ENCODE measurements at places on chromosomes 1 and 21.
A peak's percentile ranks its signal among the peaks of the same experiment; 100 is the strongest.

- DNase-seq, result no peak
Observed at GRCh38 chr21:34743831-34744230, 75.0 kb downstream of the CLIC6 start.

GRCh38 chr1:54372978-54373377 lies 33.2 kb downstream of the SSBP3 start:
- DNase-seq, result no peak

- no peak for DNase-seq
Observed at GRCh38 chr21:45588871-45589491, 46.7 kb upstream of the SLC19A1 start.

DNA sequence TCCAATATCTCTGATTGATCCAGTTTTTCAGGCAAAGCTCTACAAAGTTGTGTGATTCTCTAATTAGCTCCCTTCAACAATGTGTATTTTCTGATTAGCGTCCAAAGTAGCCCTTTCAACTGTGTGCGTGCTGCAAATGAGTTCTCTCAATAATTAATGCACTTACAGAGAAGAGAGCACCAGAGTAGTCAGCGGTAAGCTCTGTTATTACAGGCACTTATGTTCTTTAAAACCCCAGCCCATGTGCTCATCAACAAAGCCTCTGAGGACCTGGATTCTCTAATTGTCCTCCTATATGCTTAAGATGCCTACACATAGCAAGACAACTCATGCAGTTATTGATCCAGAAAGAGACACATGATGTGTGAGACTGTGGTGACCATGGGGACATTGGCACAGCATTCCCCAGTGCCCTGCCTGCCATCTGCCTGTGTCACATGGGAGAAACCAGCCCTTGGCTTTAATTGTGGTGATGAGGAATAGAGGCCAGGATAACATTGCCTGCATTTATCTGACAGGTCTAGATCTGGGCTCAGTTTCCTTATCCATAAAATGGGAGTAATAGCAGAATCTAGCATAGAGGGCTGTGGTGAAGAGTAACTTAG lies 151.7 kb downstream of the PCP4 start:
- no peak for DNase-seq

GRCh38 chr1:172753964-172754363 lies 95.1 kb downstream of the FASLG start:
- no peak for DNase-seq

DNA sequence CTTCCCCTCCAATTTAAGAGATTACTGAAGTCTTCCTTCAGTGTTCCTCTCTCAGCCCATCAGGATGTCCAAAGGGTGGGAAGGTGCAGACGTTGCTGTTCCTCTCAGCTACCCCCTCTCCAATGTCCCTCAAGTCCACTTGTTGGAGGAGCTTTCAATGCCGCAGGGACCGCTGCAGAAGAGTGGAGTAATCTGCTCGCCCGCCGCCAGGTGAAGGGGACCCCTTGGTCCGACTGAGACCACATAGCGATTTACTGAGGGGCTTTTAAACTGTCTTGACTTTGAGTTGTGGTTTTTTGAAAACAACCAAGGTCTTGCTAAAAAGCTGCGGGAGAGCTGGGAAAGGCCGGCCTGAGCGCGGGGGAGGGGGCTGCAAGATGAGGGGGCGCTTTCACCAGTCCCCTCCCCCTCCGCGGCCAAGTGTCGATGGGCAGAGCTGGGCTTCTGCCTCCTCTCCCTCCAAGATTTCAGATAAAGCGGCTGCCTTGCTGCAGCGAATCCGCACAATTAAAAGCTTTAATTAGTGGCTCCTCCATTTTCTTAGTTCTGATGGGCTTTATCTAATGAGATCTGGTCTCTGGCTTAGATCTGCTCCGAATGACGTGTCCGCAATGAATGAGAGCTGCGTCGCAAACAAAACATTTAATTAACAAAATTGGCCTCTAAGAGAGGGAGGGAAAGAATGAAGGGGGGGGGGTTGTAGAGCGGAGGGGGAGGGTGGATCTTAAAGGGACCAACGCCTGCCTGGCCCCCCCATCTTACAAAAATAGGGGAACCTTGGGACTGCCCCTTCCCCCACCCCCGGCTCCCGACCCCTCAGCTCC lies 5.9 kb downstream of the LMO4 start:
- no peak for DNase-seq

DNA sequence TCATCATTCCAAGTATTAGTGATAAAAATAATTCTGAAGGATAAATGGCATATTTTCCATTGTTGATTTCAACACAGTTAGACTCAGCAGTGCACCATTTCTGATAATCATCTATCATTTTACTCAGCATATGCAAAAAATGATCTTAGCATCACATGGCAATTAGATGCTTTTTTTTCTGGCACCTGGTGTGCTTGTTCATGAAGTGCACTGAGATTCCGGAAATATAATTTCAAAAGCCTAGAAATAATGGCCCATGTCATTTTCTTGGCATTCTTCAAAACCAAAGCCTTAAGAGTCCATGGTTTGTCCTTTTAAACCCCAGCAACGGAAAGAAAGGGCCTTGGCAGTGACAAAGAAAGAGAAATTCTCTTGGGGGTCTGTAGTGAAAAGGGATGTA lies 278.8 kb downstream of the KIF26B start:
- DNase-seq, result no peak

DNA sequence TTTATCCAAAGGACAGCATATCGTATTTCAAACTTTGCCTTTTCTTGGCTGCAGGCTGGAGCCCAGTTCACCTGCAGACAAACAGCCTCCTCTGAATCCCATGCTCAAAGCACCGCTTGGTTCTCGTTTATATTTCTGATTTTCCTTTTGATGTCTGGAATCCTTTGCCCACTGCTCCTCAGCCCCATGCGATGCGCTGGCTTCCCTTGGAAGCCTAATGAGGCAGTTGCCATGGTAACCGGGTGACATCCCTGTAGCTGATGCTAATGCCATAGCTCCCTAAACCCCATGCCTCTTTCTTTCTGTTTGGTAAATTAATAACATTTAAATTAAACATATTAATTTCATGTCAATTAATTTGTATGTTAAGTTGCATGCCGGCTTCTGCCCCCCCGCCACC lies 327.1 kb downstream of the PRDM2 start:
- peak; percentile 28 for DNase-seq

DNA sequence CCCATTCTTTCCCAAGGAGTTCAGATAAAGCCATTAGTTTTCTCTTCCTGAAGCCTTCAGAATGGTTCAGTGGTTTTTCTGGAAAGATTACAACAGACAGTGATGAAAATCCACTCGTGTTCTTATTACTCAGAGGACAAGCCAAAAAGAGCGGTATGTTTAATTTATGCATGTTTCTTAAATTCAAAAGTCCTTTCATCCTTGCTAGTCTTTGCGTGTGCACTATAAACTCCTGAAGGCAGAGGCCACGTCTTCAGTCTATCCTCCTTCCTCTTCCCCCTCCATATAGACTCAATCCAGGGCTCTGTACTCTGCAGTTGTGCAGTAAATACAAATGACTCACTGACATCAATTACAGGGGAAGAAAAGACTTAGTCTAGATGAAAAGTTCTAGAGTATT lies 409.2 kb upstream of the PLXNA2 start:
- DNase-seq, result no peak

GRCh38 chr1:228180959-228181644 lies 15.5 kb downstream of the IBA57 start:
- no peak for DNase-seq

DNA sequence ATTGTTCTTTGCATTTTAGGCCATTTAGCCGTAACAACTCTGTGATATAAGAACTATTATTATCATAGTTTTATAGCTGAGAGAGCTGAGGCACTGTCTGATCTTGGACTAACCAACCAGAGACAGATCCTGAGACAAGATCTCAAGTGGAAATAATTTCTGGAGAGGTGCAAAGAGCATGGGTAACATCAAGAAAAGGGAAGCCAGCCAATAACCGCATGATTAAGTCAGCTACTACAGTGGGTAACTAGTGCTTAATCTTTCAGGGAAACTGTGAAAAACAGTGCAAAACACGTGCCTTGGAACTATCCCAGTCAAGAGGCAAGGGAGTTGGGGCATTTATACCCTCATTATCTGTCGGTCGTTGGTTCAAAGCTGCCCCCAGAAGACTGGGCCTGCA lies 105.8 kb downstream of the OMA1 start:
- no peak for DNase-seq

DNA sequence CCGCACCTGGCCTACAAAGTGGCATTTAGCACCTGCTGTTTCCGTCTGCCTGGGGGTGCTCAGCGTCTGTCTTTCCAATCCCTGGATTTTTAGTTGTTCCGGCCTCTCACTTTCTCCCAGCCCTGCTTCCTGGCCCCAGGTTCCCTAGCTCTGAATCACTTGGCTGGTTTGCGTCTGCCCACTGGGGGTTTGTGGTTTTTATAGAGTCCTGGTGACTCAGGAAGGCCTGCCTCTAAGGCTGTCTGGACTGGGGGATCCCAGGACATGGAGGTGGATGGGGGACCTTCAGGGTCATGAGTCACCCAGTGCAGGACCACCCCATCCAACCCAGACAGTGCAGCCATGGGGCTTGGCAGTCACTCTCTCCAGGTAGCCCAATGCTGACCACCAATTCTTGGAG lies 53.5 kb downstream of the MRPL37 start:
- DNase-seq, result no peak

DNA sequence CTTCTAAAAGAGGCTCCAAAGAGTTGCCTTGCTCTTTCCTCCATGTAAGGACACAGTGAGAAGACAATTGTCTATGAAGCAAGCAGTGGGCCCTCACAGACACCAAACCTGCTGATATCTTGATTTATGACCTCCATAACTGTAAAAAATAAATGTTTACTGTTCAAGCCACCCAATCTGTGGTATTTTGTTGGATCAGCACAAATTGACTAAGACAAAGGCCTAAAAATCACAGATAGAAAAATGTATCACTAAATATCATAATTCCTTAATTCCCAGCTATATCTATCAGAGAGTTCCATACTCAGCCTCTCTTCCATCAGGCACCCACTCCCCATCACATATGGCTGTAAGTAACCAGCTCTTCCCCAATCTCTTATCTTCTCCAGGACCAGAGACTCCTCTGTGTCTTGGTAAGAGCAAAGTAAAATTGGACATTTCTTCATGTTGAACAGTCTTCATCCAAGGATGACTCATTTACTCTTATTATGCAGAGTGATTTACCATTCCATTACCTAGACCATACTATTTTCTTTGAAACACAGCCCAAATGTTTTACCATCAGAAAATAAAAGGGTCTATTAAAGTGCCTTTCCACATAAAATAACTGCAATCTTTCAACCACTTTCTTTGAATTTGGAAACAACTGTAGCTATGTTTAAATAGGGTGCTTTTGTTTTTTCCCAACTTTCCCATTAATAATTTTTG lies 503.6 kb downstream of the MRPL39 start:
- DNase-seq, result no peak

DNA sequence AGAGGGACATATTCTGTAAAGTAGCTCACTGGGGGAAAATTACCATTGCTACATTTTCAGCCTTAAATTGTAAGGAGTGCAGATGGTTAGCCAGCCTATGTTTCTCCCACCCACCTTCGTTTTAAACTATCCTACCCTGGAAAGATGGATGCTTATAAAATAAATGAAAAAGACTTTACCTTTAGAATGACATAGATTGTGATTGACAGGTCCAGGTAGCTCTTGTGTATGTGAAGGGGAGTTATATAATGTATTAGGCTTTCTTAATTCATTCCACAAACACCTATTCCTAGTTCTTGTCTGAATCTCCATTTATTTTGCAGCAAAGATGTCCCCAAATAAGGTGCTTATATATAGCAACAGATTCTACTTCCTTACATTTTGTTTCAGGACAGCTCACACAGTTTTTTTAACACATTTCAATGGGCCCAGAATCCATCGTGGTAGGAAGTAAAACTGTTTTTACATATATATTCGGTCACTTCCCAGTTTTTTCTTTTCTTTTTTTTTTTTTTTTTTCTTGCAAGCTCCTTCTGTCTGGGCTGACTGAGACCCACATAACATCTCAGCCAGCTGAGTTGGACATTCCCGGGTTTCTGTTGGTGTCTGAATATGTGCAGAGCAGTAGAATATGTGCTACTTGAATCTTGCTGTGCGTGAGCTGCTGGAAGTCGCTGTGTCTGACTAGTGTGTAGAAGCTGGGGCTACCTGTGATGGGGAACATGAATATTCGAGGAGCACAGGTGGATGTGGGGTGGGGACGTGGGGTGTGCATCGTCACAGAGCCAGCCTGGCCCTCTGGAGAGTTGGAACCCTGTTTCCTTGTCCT lies 27.8 kb downstream of the UCK2 start:
- DNase-seq, result no peak

GRCh38 chr1:57850176-57850940 lies 426.5 kb upstream of the DAB1 start:
- DNase-seq, result no peak

GRCh38 chr1:25563330-25564215 lies 20.2 kb downstream of the LDLRAP1 start:
- DNase-seq, result no peak

DNA sequence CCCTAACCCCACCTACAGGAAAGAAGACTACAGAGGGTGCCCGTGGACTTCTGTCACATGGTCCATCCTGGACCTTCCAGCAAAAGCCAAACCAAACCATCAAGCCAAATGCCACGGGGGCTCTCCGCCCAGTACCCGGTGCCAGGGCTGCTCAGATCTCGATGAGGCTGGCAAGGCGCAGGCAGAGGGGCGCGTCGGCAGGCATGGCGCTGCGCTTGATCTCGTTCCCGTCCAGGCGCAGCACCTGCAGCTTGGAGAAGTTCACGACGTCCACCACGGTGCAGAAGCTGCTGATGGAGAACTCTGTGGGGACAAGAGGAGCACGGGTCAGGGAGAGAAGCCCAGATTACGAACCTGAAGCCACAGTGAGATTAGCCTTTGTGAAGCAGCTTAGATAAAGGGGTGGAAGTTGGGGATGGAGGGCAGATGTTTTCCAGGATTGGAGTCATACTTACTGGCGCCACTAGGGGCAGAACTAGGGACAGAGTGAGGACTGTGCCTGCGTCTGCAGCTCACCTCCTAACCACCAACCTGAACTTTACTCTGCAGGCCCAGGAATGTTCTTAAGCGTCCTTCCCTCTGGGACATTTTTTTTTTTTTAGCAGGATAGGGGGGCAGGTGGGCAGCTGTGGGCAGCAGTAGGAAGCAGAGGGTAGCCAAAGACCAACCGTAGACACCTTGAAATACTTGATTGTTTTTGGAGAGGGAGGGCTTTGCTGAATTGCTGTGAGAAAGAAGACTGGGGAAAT lies 8.6 kb downstream of the FMOD start:
- DNase-seq, result no peak

DNA sequence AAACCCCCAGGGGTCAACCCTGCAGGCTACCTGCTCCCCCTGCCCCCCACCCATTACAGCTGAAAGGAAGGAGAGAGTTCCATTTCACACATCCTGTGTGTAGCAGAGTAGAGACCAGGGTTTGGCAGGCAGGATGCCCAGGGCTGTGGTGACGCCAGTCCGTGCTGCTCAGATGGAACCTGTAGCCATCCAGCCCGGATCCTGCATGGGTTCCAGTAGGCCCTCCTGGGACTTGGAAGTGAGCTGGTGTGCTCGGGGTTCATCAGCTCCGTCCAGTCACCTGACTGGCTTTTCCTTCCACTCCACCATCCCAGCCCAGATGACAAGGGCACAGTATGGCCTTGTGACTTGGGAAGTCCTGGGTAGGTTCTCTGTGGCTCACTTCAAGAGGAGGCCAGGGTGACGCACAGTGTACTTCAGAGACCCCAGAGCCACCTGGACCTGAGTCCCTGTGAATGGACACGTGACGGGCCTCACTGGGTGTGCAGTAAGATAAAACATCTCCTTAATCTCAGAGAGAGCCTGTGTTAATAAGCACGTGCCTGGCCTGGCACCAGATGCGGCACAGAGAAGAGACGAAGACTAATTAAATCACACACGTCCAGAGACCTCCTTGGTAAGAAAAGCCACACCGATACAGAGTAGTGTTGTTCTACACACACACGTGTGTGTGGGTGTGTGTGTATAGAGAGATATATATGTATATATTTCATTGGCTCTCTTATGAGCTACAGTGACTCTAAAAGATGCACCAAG lies 16.0 kb downstream of the ITPKB start:
- no peak for DNase-seq

- DNase-seq, result no peak
Observed at GRCh38 chr1:20114021-20114648, 5.2 kb downstream of the PLA2G2D start.

All from cerebellar nuclear complex (tissue), 1 donor.